ENCODE measurements at places on chromosomes 12 and 14.

DNA sequence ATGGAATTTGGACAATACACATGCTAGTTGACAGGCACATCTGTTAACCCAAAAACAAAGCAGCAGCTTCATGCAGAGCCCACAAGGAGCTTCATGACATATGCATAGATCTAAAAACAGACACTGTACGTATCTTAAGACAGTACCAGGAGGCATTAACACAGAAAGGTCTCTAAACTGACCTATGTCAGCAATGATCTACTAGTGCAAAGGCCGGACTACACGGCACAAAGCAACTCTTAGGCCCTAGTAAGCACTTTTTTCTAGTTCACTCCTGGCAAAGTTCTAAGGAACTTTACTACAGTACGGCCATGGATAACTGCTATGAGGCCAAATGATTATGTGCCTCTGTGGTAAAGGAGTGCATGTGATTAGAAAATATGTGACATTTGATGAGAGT is 8.4 kb upstream of the KANSL2 start:
- no peak for DNase-seq

GRCh38 chr12:116143909-116144308 is 133.6 kb downstream of the MED13L start:
- DNase-seq, result no peak

DNA sequence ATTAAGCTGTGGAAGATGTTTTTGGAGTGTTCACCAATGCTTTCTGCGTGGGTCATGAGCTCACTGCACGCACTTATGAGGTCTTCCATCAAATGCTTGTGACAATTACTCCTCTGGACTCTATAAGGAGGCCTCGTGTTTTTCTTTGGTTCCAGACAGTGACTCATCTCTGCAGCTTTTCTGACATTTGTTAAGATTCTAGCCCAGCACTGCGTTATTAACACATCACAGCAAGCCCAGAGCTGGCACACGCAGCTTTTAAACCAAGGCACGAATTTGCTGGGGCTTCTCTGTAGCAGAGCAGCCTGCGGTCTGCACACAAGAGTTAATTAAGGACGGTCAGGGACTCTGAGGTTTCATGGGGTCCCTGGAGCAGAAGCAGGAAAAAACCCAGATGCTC is 16.9 kb downstream of the MEG3 start:
- no peak for DNase-seq

GRCh38 chr14:37709419-37710195 is 114.2 kb downstream of the TTC6 start:
- DNase-seq, result no peak
